Cortex of kidney (tissue), 1 donor: ENCODE measurements at places on chromosomes 3 and 15.

- no peak for DNase-seq
Measured at GRCh38 chr3:43198791-43199644, 87.3 kb upstream of the SNRK start.

DNA sequence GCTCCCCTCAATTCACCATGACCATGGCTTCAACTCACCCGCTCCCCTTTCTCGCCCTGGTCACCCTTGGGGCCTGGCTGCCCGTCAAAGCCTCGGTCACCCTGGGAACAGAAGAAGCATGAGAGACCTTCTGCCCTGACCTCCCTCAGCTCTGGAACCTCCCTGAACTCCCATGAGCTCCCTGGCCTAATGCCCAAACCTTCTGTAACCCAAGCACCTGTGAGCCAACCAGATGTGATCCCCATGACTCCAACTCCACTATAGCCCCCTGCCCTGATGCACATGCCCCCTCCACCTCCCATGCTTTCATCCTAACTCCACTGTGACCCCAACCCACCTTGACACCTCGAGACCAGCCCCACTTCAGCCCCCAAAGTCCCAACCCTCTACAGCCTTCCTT lies 3.5 kb upstream of the UCN2 start:
- DNase-seq, result no peak

DNA sequence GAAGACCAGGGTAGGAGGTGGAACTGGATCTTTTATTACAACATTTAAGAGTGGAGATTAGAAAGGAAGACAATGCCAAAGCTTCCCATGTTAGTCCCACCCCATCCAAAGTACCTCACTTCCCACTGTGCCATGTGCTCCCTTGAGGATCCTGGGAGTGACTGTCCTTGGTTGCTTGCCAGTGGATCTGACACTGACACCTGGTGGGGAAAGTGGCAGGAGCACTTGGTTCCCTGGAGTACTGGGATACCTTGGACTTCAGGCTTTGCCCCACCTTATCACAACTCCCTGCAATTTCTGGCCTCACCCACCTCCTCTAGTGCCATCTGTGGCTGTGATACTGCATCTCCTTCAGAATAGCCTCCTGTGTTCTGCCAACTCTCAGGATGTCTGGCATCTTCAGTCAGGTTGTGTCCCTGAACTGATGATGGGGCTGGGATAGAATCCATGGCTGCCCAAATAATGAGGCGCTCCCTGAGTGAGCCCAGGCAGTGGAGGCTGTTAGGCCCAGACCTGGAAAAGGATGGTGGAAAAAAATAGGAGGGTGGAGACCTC lies 1.3 kb downstream of the ELL3 start:
- DNase-seq, result no peak

- no peak for DNase-seq
Measured at GRCh38 chr3:187039723-187040414, 99.4 kb downstream of the RPL39L start.

- DNase-seq, result no peak
Measured at GRCh38 chr3:76456322-76456721, 583.6 kb upstream of the ROBO2 start.

DNA sequence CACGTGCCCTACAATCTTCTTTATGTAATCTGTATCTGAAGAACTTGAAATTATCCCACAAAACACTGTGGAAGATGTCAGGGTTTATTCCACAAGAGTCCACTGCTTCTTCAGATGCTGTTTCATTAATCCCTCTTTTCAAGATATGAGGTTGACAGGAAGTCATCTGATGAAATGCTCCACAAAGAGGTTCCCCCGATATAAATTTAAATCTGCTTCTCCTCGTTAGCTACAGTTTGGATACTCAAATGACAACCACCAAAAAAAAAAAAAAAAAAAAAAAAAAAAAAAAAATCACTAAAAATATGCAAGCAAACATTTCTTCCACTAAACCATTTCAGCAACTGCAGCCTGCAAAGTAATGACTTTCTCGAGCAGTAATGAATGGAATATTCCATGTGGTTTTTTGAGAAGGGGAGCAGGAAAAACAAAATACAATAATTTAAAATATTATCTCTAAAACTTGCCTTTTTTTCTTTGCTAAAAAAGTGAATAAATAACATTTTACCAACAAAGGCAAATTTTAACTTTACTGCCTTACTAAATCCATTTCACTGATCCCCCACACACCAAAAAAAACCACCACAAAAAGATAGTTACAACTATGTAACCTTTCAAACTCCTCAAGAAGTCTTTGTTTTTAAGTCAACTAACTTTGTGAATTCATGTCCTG lies 37.8 kb downstream of the DLG1 start:
- no peak for DNase-seq
